ENCODE measurements at places on chromosomes 3 and 15.

DNA sequence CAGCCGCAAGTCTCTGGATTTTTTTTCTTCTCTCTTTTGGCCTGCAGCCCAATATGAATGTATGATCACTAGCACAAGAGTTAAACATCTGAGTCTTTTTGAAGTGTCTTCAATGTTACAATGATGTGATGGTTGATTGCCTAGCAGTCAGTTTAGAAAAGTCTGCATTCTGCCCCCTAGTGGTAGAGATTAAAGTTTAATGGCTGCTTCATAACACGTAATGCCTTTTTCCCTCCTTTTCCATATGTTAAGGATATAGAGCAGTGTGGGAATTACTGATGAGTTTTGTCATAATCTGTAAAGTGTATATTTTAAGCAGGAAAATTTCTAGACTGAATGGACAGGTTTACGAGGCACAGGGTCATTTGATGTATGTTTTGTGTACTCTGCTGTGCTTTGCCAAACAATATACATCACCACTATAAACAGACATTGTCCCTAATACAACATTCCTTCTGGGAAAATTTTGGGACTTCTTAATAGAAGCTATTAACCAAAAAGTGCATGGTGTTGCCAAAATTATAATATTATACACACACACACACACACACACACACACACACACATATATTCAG lies 1038.5 kb upstream of the NR2F2 start:
- H3K4me1 ChIP-seq: no peaks in the 10 kb centered on the region

- no peaks in the 10 kb centered on the region for H3K4me1 ChIP-seq
- H3K4me3 ChIP-seq: no peak overlapping the region
- H3K27ac ChIP-seq: no peak overlapping the region
- DNase-seq: no peak
These were observed 155.6 kb upstream of the STT3B start for GRCh38 chr3:31377045-31377642.

DNA sequence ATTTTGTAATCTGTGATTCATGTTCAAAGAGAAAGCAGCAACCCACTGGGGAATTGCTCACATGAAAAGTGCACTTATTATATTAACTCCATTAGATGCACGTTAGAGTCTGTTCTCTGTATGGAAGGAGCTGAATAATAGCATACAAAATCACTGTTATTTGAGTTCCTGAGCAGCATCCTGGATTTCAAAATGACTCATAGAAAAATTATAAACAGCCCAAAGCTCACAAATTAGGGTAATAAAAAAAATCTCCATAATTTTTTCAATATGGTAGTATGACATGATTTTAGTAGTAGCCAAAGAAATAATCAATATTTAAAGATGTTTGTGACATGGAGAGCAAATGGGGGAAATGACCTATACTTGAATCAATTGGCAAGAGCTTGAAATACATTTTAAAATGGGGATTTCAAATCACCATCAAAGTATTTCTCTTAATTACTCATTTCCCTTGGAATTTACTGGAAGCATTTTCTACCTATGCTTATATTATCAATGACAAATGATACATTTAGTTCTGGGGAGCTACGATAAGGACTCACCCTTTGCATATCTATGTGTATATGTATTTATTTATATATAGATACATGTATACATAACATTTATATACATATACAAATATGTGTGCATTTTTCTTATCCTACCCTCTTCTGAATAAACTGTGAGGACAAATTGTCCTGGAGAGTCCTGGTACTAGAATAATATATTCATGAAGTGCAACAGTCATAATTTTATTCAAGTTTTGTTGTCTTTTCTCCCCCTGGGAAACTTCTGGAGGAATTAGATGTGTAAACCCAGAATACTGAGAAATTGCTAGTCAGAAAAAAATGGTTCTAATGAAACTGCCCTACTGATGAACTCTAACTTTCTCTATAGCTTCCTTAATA lies 116.3 kb downstream of the RPL22L1 start:
- no peaks in the 10 kb centered on the region for H3K36me3 ChIP-seq
- H3K27me3 ChIP-seq: peaks cover 3% of the 10 kb centered on the region
- DNase-seq: no peak
- no peaks in the 10 kb centered on the region for H3K4me1 ChIP-seq

DNA sequence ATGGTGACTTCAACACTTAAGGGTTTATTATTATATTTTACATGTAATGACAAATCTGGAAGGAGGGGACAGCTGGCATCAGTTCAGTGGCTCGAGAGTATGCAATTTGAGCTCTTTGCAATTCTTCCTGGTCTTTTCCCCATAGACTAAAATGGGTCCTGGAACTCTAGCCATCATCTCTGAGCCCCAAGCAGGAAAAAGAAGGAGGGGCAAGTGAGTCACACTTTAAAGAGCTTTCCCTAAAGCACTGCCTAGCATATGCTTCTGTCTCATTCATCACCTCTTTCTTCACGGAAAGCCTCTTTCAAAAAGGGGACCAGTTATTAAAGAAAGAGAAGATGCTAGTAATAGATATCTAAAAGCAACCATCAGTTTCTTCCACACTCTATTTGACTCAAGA lies 466.3 kb downstream of the ZIC1 start:
- H3K27ac ChIP-seq: no peak overlapping the region
- no peak for DNase-seq
- no peaks in the 10 kb centered on the region for H3K4me1 ChIP-seq

DNA sequence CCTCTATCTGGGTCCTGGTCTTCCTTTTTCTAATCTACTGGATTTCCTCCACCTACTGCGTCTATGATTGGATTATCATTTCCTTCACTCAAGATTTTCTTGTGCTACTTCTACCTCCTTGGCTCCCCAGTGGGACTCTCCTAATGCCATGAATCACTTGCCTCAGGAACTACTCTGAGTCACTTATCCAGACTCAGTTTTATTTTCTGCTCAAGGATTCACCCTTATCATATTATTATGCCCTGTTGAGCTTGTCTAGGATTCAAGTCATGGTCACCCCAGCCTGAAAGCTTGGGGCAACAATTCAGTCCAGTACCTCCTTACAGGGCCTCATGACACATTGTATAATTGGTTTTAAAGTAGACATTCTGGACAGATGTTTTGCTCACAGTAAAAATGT lies 968.1 kb downstream of the ROBO1 start:
- DNase-seq: no peak
- H3K36me3 ChIP-seq: no peaks in the 10 kb centered on the region
- no peaks in the 10 kb centered on the region for H3K27me3 ChIP-seq
- H3K4me3 ChIP-seq: no peak overlapping the region

- H3K27me3 ChIP-seq: no peaks in the 10 kb centered on the region
- H3K4me1 ChIP-seq: no peaks in the 10 kb centered on the region
- no peak overlapping the region for H3K4me3 ChIP-seq
- DNase-seq: no peak
These were observed 147.5 kb downstream of the NFKBIZ start for GRCh38 chr3:101996832-101997231.

- no peak overlapping the region for H3K27ac ChIP-seq
- H3K4me3 ChIP-seq: no peak overlapping the region
- H3K4me1 ChIP-seq: no peaks in the 10 kb centered on the region
- DNase-seq: no peak
- H3K27me3 ChIP-seq: no peaks in the 10 kb centered on the region
These were observed 163.0 kb downstream of the TBC1D5 start for GRCh38 chr3:17579289-17580031.

DNA sequence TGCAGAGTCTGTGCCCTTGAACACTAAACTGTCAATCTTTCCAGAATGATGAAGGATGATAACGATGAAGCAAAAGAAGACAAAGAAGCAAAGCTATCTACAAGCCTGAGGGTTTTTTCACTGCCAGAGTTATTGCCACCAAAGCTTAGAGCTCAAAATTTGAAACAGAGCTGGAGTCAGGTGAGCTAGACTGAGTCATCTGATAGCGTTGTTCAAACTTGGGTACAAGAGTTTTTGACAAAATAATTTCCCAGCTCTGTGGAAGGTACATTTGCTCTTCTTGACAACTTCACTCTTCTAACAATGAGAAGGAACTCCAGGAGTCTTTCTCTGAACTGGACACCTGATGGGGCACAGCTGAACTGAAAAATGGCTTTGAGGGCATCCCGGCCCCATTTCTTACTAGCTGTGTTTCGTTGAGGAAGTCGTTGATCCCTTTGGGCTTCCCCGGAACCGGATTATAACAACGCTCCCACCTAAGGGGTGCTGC lies 715 bp downstream of the MCCC1 start:
- H3K27ac ChIP-seq: peak overlapping the region; percentile 88
- no peak for DNase-seq
- peaks cover 4% of the 10 kb centered on the region for H3K4me1 ChIP-seq
- H3K36me3 ChIP-seq: peaks cover 12% of the 10 kb centered on the region

- no peak overlapping the region for H3K4me3 ChIP-seq
- no peaks in the 10 kb centered on the region for H3K4me1 ChIP-seq
- H3K36me3 ChIP-seq: no peaks in the 10 kb centered on the region
- H3K27ac ChIP-seq: no peak overlapping the region
- H3K27me3 ChIP-seq: no peaks in the 10 kb centered on the region
These were observed 102.7 kb upstream of the AADACL2 start for GRCh38 chr3:151630938-151631441.

DNA sequence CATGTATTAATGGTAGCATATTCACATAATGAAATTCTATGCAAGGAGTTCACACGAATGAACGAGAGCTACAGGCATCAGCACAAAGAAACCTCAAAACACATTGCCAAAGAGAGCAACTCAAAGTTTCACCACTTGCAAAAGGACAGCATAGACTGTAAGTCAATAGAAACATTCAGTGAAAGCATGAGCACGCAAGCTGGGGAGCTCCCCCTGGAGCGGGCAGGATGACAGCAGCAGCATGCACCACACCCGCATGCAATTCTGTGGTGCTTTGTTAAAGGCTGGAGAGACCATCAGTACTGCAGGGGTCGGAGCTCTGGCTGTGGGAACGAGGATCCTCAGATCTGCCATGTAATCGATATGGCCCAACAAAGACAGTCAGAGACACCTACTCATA lies 18.7 kb downstream of the OCA2 start:
- no peaks in the 10 kb centered on the region for H3K4me1 ChIP-seq
- no peaks in the 10 kb centered on the region for H3K27me3 ChIP-seq
- no peaks in the 10 kb centered on the region for H3K36me3 ChIP-seq

DNA sequence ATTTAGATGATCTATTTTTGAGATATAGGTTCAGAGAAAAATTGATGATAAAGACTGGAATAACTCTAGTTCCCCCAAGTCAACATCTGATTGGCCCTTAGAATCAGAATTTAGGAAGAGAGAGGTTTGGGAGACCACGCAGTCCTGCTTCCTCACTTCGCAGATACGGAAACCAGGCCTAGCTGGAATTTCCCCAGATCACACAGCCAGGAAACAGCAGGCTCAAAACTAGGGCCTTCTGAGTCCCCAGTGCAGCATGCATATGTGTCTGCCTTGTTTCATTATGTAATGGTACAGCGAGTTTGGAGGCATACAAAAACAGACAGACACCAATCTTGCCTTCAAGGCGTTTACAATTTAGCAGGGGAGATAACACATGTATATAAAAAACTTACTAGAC lies 177.1 kb upstream of the ICE2 start:
- no peak for DNase-seq
- no peak overlapping the region for H3K27ac ChIP-seq
- H3K4me3 ChIP-seq: no peak overlapping the region
- no peaks in the 10 kb centered on the region for H3K27me3 ChIP-seq
- no peaks in the 10 kb centered on the region for H3K36me3 ChIP-seq
- H3K4me1 ChIP-seq: peaks cover 11% of the 10 kb centered on the region

DNA sequence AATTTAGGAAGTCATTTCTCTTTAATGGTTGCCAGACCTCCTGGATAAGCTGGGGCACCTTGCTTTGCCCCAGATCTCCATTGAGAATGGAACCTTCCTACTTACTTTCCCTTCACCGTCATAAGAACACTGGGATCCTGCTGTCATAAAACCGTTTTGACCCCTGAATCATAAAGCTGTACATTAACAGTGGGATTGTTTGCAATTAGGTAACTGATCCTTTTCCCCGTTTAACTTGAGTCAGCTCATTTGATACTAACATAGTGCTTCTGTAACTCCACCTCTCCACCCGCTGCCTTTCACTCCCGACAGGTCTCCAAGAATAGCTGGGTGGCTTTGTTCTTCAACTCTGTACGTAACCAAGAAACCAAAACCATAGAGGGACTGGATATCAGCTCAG lies 308.2 kb upstream of the WNT5A start:
- DNase-seq: no peak
- no peak overlapping the region for H3K4me3 ChIP-seq
- no peaks in the 10 kb centered on the region for H3K36me3 ChIP-seq
- H3K27ac ChIP-seq: no peak overlapping the region
- no peaks in the 10 kb centered on the region for H3K27me3 ChIP-seq

DNA sequence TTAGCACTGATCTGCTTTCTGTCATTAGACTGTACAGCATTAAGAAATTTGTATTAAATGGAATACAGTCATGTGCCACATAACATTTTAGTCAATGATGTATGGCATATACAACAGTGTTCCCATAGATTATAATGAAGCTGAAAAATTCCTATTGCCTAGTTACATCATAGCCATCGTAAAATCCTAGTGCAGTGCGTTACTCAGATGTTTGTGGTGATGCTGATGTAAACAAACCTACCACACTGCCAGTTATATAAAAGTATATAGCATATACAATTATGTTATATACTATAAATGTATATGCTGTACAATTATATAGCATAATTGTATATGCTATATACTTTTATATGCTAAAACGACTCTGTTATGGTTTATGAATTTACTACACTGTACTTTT lies 41.7 kb downstream of the APH1B start:
- H3K36me3 ChIP-seq: no peaks in the 10 kb centered on the region
- H3K27me3 ChIP-seq: no peaks in the 10 kb centered on the region
- DNase-seq: no peak
- H3K27ac ChIP-seq: no peak overlapping the region

GRCh38 chr3:4776980-4777581 lies 202.2 kb upstream of the BHLHE40 start:
- no peaks in the 10 kb centered on the region for H3K4me1 ChIP-seq
- H3K27me3 ChIP-seq: no peaks in the 10 kb centered on the region
- no peak overlapping the region for H3K27ac ChIP-seq
- no peak for DNase-seq
- H3K4me3 ChIP-seq: no peak overlapping the region
- H3K36me3 ChIP-seq: peaks cover 35% of the 10 kb centered on the region

- no peak overlapping the region for H3K4me3 ChIP-seq
- H3K4me1 ChIP-seq: no peaks in the 10 kb centered on the region
- DNase-seq: no peak
These were observed 90.4 kb downstream of the TJP1 start for GRCh38 chr15:29731865-29732264.

DNA sequence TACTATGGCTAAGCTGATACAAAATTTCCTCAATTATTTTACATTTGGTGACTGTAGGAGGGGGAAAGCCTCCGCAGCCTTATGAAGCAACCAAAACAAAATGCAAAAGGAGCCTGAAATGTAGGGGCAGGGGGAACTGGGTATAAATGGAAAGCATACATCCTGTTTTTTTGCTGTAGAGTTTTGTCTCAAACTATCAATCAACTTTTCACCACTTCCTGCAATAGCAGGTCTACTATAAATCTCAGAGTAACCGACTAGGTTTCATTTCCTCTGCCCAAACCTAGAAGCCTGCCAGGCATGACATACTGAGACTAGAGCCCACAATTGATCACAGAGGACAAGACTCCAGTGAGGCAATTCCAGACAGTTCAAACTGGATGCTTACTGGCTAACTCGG lies 91.3 kb downstream of the SHQ1 start:
- peak overlapping the region; percentile 62 for H3K27ac ChIP-seq
- DNase-seq: peak; percentile 40
- peak overlapping the region; percentile 12 for H3K4me3 ChIP-seq
- no peaks in the 10 kb centered on the region for H3K36me3 ChIP-seq
- peaks cover 16% of the 10 kb centered on the region for H3K4me1 ChIP-seq

GRCh38 chr3:98233468-98233867 lies 30.6 kb upstream of the OR5H6 start:
- H3K36me3 ChIP-seq: no peaks in the 10 kb centered on the region
- H3K27ac ChIP-seq: no peak overlapping the region
- H3K27me3 ChIP-seq: no peaks in the 10 kb centered on the region
- no peak overlapping the region for H3K4me3 ChIP-seq
- H3K4me1 ChIP-seq: no peaks in the 10 kb centered on the region

All from T-cell (primary cell).